Stimulated activated CD8-positive, alpha-beta memory T cell treated with anti-CD3 and anti-CD28 coated beads, Interleukin-12 subunit alpha, Interleukin-12 subunit beta, amount 100 ng/mL, for 4 hours (primary cell): ENCODE measurements at places on chromosomes 2 and 18.

DNA sequence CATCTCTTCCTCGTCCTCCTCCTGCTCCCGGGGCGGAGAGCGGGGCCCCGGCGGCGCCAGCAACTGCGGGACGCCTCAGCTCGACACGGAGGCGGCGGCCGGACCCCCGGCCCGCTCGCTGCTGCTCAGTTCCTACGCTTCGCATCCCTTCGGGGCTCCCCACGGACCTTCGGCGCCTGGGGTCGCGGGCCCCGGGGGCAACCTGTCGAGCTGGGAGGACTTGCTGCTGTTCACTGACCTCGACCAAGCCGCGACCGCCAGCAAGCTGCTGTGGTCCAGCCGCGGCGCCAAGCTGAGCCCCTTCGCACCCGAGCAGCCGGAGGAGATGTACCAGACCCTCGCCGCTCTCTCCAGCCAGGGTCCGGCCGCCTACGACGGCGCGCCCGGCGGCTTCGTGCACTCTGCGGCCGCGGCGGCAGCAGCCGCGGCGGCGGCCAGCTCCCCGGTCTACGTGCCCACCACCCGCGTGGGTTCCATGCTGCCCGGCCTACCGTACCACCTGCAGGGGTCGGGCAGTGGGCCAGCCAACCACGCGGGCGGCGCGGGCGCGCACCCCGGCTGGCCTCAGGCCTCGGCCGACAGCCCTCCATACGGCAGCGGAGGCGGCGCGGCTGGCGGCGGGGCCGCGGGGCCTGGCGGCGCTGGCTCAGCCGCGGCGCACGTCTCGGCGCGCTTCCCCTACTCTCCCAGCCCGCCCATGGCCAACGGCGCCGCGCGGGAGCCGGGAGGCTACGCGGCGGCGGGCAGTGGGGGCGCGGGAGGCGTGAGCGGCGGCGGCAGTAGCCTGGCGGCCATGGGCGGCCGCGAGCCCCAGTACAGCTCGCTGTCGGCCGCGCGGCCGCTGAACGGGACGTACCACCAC is 2.1 kb downstream of the GATA6 start:
- no peak for DNase-seq

DNA sequence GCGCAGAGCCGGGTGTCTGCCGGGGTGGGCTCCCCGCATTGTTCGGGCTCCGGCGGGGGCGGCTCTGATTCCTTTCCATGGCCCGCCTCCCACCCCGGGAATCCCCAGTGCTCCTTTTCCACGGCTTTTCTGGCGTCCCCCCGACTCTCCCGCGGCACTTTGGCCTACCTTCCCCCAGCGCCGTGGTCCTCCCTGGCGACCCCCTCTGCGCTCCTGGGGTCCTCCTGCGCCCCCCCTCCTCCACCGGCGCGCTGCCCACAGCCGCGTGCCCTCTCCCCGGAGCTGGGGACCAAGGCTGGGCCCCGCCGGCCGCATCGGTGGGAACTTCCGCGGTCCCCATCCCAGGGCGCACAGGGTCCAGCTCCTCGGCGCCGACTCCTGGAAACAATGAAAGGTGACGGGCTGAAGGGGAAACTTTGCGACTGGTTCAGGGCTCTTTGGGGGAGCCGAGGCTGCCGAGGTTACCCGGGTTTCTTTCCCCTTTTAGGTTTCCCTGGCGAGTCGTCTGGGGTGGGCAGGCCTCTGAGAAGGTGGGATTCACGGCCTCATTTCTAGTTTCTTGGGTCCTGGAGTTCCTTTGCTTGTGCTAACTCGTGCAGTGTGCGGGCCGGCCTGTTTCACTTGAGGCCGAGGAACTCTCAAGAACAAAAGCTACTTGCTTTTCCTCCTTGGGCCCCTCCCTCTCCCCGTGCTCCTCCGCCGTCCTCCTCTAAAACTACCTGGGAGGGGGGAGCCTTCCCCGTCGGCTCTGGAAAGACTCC is 2.2 kb downstream of the TGIF1 start:
- DNase-seq: no peak

- no peak for DNase-seq
Observed at GRCh38 chr2:145744541-145745386, 1224.8 kb upstream of the ZEB2 start.

GRCh38 chr2:11967946-11968465 is 221.6 kb downstream of the LPIN1 start:
- no peak for DNase-seq

- DNase-seq: no peak
Observed at GRCh38 chr2:67438337-67438736, 41.2 kb downstream of the ETAA1 start.

GRCh38 chr2:10526281-10527000 is 78.3 kb upstream of the ODC1 start:
- DNase-seq: no peak

- no peak for DNase-seq
Observed at GRCh38 chr2:47422016-47422415, 19.1 kb downstream of the MSH2 start.

GRCh38 chr2:18456026-18456425 is 104.4 kb downstream of the RDH14 start:
- no peak for DNase-seq

DNA sequence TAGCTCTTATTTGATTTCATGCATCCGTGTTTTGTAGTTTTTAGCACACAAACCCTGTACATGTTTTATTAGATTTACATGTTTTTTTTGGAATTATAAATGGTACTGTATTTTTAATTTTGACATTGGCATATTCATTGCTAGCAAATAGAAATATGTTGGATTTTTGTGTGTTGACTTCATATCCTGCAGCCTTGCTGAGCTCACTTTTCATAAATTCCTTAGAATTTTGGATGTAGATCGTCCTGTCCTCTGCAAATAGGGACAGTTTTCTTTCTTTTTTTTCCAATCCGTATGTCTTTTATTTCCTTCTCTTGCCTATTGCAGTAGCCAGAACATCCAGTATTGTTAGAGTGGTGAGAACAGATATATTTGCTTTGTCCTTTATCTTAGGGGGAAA is 46.7 kb upstream of the GPR17 start:
- DNase-seq: no peak

DNA sequence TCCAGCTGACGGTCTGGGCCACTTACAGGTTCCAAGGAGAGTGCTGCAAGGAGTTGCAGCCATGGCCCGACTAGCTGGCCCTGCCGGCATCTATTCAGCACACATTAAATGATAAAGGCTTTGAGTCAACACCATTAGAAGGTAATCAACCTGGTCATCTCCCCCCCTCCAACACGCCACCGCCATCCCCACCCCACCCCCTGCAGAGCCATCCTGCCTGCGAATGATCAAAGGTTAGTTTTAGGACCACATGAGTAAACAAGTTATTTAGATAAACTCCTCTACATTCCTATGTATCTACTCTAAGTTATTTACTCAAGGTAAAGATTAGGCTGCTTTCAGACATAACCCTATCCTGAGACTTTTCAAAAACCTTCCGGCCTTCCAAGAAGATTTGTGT is 349.3 kb upstream of the SLC39A10 start:
- no peak for DNase-seq

GRCh38 chr18:69469444-69469919 is 68.8 kb downstream of the DOK6 start:
- no peak for DNase-seq

DNA sequence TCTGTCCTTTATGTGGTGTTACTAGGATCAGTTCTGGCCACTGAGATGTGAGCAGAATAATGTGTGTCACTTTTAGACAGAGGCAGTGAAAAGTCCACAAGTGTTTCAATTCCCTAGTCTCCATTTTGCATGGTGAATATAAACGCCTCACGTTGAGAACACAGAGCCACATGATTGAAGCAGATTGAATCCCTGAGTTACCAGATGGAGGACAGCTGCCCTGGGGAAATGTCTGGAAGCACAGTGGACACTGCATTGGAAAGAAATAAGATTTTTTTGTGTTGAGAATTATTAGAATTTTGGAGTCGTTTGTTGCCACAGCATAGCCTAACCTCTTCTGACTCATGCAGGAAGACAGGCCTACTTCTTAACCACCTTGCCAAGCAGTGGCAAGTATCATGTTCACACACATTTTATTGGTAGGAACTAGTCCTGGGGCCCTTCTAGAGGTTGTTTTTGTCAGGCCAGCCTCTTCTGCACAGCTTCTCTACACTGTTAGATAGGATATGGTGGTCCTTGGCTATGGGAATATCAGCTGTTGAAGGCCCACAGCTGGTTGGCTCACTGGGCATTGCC is 188.6 kb downstream of the TMEM182 start:
- DNase-seq: no peak

GRCh38 chr2:219356834-219357233 is 24.3 kb upstream of the RESP18 start:
- DNase-seq: no peak

DNA sequence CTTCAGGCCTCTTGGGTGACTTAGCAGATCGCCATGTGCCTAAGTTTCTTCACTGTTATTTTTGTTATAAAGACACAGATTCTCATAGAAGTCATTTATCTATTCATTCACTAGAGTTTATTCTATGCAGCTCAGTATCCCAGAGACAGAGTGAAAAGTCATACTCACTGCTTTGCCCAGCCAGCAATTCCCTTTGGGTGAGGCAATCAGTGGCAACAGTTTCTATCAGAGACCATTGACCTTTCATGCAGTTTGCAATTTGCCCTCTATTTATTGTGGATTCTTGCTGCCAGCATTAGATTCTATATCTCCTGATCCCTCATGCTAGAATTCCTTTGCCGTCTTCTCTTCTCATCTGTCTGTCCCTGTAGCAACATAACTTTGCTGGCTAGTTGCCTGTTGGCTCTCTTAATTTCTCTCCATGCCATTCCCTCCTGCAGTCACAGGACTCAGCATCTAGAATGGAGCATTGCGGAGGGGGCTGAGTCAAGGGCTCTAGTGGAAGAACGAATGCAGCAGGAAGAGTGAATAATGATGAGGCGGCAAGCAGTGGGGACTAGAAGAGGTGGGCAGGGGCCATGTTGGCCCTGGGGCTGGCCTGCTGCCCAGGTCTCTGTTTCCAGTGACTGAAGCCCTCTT is 12.2 kb downstream of the SLC9A4 start:
- DNase-seq: no peak

DNA sequence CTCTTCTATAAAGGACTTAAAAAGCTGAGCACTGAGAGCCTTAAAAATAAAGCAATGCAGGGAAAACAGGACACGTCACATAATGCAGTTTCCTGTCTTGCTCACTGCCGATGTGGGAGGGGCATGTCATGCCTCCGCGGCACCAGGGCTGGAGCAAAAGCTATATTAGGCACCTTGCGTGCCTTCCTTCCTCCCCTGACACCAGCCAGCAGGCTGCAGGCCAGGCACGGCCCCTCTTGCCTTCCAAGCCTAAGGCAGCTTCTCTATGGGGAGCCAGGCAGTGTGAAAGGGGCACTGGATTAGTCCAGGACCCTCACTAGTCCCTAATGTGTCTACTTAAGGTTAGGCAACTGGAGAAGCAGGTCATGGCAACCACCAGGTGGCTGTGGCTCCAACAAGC is 26.3 kb downstream of the MRPL35 start:
- peak; percentile 5 for DNase-seq

DNA sequence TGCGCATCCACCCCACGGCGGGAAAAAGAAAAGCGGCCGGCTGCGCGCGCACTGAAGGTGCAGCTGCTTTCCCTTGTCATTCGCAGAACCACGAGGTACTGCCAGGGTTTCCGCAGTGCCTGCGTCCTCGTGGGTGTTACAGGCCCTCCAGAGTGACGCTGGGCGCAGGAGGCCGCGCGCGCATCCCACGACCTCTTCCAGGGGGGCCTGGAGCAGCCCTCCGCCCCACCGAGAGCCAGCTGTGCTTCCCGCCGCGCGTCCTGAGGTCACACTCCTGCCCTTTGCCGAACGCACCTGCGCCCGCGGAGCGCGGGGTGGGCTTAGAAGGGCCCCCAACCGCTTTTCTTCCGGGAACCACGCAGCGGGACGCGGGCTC is 378 bp upstream of the IAH1 start:
- DNase-seq: peak; percentile 47

- no peak for DNase-seq
Observed at GRCh38 chr2:205994344-205994743, 91.6 kb downstream of the INO80D start.

DNA sequence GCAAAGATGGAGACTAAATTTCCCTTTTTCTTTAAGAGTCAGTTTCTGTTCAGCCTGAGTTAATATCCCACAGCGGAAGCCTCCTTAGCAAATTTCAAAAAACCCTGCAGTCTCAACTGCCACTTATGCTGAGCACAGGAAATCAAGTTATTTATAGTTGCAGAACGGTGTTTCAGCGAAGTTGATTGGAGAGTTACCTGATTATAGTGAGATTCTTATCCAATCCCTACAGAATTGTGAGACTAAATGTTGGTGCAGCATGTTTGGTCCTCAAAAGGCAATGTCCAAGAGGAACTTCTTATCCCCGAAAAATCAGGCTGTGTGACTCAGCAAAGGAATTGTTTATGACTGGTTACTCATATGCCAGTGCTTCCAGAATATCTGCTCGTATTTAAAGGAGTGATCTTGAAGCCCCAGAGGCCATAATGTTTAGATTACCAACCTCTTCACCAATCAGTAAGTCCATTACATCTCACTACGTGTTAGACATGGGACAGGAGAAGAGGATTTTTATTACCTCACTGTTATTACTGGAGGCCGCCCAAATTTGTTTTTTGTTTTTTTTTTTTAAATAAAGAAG is 67.9 kb downstream of the LRRFIP1 start:
- DNase-seq: no peak

- no peak for DNase-seq
Observed at GRCh38 chr2:80002112-80002511, 302.4 kb downstream of the LRRTM1 start.

- DNase-seq: no peak
Observed at GRCh38 chr2:209501579-209501978, 77.7 kb downstream of the MAP2 start.

GRCh38 chr18:63664571-63664970 is 2.9 kb upstream of the SERPINB3 start:
- DNase-seq: no peak

DNA sequence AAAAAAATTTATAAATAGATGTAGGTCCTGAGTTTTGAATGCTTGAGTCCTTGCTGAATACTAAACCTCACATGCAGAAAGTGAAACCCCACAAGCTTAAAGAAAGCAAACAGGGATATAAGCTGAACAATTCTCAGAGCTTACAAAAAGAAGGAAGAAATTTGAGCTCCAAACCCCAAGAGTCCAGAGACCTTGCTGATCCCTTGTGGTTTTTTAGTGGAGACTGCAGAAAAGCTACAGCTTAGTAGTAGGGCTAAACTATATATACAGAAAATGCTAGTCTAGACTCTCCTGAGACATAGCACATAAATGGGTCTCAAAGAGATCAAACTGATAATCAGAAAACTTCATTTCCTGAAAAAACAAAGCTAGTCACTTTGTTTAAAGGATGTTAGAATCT is 1548.1 kb upstream of the ZEB2 start:
- no peak for DNase-seq
